ENCODE measurements at places on chromosomes 3 and 15.
A peak's percentile ranks its signal among the peaks of the same experiment; 100 is the strongest.

- no peak for DNase-seq
These were observed 802 bp downstream of the RCN2 start for GRCh38 chr15:76932135-76932966.

DNA sequence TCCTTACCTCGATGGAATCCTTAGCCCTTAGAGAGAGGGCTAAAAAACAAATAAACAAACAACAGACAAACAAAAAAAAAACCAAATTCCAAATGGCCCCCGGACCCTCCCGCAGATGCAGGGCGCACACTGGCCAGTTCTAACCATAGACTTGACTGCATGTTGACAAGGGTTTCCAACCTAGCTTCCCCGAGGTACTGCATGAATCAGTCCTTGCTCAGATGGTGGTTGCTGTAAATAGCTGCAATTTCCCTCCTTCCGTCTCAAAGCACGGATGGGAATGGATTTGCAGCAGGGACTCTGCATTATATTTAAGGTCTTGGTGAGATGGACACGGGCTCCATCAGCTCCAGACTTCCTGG, 162.8 kb downstream of the CD47 start:
- DNase-seq: peak; percentile 54

DNA sequence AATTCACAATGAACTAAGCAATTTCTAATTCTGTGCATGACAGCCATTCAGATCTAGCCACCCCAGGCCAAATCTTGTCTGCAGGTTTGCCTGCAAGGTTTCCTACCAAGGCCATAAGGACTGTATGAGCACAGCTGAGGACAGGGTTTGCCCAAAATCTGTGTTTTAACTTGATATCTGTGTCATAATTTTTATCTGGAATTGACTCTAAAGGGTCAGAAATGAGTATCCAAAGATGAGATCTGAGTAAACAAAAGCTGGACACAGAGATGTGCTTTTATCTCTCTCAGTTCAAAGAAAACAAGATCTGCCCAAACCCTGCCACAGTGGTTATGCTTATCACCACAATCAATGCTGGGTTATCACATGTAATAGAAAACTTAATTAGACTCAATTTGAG, 154.6 kb upstream of the COL8A1 start:
- no peak for DNase-seq

GRCh38 chr15:40960925-40961324, 7.7 kb downstream of the CHAC1 start:
- no peak for DNase-seq

- no peak for DNase-seq
These were observed 358.3 kb upstream of the CFAP20DC start for GRCh38 chr3:59408047-59408624.

DNA sequence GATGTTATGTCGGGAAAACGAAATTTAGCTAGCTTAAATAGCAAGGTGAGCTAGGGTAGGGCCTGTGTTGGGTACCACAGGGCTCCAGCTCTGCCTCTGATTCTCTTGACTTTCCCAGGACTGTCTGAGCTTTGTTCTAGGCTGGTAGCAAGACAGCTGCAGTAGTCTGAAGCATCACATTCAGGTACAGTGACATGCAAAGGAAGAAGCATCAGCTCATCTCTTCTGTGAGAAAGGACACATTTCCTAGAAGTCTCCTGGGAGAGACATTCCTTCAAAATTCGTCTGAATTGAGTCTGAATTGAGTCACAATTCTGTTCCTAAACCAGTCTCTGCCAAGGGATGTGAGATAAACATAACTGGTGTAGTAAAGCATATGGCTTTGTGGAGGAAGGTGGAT, 8.5 kb upstream of the UBXN7 start:
- DNase-seq: no peak

GRCh38 chr3:61030469-61031035, 220.7 kb downstream of the FHIT start:
- no peak for DNase-seq

DNA sequence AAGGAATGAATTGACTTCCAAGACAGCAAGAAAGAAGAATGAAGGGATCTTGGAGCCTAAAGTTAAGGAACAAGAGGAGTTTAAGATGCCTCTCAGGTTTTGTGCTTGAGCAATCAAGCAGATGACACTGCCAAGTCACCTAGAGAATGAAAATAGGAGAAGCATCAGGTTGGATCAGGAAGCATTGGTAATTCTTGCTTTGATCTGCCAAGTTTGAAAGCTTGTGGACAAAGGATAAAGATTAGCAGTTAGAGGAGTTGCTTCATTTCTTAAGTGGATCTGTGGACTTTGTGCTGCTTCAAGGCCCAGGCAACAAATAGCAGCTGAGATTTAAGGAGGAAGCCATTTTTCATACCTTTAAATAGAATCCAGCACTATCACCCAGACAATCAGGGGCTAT, 35.6 kb downstream of the FRMD5 start:
- DNase-seq: no peak

DNA sequence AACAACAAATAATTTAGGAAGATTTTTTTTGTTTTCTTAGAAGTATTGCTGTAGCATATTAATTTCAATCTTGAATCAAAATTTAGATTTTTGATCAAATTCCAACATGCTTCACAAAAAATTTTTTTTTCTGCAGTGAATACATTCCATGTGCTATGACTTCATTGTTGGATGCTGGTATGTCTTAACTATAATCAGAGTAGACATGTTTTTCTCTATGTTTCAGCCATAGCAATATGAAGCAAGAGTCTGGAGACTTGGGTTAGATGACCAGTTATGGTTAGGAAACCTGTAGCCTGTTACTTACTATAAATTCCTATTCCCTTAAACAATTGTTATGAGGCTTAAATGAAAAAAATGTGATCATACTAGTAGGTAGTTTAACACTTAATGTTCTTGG, 176.1 kb upstream of the CHL1 start:
- no peak for DNase-seq

GRCh38 chr3:10547413-10547812, 42.0 kb upstream of the ATP2B2 start:
- no peak for DNase-seq

GRCh38 chr3:26591926-26592325, 30.6 kb upstream of the LRRC3B start:
- DNase-seq: no peak

- no peak for DNase-seq
These were observed 112.3 kb downstream of the CHCHD6 start for GRCh38 chr3:126816298-126816697.

GRCh38 chr3:175260145-175260794, 401.1 kb downstream of the NAALADL2 start:
- no peak for DNase-seq

DNA sequence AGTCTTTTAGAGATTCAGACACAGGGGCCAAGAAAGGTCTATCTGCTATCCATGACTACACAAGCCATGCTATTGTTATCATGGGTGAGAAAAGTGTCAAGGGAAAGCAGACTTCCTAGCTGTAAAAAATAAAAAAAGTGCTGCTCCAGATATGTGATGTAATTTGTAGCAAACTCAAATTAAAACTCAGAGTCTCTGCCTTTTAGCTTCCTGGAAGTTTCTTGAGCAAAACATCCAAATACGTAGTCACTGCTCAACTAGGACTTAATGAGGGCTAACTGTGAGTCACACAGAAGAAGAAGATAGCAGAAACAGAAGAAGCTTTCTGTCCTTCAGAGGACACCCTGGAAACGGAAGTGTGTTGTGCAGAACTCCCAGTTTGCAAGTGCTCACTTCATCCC, 393.4 kb upstream of the NR2F2 start:
- no peak for DNase-seq

DNA sequence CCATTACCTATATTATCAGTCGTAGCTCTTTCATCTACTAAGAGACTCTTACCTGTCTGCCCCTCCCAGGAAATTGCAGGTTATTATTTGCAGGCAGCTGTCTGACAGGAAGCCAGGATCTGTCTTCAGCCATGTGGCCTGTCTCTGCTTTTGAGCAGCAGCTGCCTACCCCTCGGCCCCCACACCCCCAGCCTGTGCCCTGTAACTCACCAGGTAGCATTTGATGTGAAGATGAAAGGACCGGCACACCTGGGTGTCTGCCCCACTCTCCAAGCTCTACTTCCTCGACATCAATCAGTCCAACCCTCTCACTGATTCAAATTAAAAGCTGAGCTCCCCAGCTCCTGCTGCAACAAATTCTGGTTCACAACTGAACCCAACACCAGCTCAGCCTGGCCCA, 197.2 kb upstream of the CTNNB1 start:
- DNase-seq: no peak

DNA sequence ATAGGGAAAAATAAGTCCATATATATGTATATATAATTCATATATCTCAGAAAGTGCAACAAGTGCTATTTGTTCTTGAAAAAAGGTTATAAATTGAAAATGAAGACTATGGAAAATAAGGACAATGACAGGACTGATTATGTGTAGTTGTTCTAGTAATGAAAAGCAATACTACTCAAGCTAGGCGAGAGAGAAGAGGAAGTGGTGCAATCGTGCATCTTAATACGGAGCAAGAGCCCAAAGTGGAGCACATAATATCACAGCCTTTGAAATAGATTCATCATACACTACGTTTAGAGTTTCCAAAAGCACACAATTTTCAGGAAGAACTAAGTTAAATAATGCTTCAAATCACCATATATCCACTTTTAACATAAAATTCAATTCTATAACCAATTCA, 87.9 kb downstream of the ULK4 start:
- DNase-seq: no peak

DNA sequence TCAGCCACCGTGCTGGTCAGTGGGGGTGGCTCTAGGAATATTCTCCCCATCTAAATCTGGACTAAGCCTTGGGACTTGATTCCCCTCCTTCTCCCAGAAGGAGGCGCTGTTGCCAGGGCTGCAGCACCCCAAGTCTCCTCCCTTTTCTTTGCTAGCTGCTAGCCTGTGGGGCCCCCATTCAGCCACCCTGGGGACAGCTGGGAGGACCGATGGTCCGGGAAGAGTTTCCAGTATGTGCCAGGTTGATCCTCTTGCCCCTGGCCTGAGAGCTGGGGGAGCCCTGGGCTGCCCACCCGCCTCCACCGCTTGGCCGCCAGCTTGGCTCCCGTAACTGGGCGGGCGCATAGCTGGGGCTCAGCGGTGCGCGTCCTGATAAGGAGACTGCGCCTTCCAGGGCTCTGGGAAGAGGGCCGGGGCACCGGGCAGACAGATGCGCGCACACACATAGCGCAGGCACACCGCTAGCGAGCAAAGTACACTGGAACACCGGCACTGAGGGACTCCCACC, 4.2 kb downstream of the SMAD6 start:
- no peak for DNase-seq

DNA sequence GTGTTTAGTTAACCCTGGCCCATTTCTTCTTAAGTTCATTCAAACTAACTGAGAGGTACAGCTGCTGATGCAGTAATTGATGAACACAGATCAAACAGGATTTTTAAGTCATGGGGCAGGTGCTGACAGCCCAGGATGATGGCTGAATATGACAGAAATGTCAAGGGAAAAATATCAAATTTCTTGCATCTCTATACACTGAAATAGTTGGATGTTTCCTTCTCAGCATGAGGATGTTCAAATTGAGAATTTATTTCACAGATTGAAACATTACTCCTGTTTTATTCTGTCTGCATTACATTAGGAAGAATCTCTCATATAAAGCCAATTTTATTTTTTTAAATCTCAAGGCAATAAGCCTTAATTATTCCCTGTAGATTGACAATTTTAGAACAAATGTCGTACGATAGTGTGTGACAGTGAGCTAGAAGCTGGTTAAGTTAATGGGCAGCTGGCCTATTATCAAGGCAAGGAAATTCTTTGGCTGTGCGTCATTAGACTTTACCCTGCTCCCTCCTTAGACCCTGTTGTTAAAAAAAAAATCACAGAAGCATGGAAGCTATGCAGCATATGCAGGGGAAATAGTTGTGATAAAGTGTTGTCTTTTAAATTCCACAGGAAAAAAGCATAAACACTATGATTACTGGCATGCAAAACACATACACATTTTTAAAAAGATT, 183.8 kb upstream of the KCNMB2 start:
- DNase-seq: no peak

DNA sequence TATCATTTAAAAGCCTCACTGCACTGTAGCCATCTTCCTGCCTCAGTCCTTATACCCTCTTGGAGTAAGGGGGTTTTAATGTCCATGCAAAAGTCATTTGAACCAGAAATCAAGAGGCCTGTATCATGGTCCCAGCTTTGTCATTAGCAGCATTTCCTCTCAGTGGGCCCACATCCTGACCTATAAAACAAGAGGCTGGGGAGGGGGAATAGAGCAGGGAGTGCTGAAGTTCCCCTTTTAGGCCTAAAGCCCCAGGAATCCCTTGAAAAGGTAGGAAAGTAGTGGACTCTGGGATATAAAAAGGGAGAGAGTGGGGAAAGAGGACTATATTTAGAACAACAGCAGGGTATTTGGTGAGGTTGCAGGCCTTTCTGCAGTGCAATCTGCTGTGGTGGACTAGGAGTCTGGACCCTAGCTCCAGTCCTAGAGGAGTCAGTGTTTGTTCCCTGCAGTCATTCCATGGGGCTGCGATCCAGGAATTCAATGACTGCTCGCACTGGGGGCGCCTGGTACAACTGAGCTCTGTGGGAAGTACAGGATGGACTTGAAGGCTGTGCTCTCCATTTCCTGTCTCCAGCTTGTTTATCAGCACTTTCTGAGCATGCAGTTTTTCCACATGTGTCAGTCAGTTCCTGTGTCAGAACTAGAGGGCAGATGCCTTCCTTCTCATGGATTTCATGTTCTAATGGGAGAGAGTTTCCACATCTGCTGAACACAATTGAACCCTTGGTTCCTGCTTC, 46.8 kb downstream of the PDHB start:
- peak; percentile 79 for DNase-seq

DNA sequence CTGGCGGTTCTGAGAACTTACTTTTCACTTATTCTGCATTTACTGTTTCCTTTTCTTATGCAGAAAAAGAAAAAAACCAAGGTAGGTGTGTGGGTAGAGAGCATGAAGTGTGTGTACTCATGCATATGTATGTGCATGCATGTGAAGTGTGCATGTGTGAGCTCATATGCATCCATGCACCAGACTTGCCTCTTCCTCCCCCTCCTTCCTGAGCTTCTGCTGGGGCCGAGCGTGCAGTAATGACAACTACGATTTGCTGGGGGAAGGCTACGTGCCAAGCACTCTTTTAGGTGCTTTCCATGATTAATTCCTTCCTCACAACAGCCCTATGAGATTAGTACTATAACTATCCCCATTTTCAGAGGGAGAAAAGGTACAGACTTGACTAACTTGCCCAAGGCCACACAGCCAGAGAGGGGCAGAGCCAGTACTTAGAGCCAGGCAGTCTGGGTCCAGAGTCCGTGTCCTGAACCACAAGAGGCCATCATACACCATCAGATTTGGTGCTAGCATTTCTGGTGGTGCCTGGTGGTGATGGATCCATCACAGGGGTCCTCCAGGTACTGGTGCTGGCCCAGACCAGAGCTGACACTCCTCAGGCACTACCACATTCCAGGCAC, 46.7 kb downstream of the CAPN3 start:
- DNase-seq: no peak

- no peak for DNase-seq
These were observed 69.1 kb upstream of the XCR1 start for GRCh38 chr3:46096336-46096735.

DNA sequence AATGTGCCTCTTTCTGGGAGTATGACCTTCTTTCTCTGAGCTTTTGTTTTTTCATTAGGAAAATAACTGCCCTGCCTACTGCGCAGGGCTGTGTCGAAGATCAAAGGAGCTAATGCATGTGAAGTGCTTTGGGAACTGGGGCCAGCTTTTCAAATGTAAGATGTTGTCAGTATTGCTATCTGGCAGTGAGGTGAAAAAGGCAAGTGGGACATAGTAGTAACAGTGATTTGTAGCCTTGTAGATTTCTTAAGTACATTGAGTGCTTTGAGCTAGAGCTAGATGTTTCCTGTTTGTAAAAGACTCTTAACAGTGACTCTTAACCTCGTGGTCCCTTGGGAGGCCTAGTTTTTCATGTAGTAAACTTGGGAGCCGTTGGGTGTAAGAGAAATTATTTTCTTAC, 126.5 kb downstream of the ECT2 start:
- no peak for DNase-seq

Data from substantia nigra (tissue), 51 donors.